ENCODE measurements at places on chromosomes 6 and 20.

DNA sequence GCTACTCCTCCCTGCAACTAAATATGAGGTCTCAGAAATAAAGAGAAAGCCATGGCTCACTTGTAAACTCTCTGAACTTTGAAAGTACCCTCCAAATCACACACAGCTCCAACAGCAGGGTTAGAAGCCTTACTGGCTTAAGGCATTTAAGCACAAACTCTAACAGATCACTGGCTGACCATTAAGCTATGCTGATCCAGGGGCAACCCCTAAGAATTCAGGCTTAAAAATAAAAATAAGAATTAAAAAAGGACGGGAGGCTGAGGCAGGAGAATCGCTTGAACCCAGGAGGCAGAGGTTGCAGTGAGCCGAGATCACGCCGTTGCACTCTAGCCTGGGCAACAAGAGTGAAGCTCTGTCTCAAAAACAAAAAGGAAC is 21.8 kb downstream of the HLA-E start:
- DNase-seq: no peak

DNA sequence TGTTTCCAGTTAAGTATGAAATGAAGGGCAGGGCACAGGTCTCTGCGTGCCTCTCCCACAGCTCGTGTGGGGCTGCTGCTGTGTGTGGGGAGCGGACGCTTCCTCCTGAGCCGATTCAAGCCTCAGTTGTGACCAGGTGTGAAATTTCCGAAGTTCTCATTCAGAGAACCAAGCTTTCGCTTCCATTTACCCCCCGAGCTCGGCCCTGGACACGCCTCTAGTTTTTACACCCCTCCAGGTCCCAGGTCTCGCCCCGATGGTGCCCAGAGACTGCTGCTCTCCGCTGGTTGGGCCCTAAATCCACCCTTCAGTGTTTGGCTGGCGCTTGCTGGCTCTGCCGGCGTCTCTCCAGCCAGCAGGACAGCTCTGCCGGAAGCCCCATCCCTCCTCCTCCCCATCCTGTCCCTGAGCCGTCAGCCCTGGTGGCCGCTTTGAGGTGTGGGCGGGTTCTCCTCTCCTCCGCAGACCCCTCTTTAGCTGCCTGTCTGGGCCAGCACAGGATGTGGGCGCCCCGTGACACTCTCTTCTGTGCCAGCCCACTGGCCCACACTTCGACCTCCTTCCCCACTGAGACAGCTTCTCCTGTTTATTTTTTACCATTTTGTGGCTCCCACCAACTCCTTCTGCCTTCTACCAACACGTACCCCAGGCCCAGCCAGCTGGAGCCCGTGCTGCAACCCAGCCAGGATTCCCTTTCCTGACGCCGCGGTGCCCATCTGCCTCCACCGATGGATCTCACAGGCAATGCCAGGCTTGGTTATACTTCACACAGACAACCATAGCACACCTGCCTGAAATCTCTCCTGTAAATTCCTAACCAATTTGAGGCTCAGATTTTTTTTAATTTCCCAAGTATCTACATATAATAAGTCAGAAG is 142.8 kb downstream of the DLL1 start:
- DNase-seq: peak; percentile 73

DNA sequence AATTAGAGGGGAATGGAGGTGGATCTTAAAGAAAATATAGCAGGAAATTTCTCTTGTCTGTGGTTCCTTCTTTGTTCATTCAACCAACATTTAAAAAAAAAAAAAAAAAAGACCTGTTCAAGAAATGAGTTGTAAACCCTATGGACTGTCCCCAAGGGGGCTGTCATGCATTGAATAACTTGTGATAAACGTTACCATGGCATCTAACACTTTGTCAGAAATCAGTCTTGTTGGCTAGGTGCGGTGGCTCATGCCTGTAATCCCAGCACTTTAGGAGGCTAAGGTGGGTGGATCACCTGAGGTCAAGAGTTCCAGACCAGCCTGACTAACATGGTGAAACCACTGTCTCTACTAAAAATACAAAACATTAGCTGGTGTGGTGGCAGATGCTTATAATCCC is 381.7 kb downstream of the BCKDHB start:
- no peak for DNase-seq

GRCh38 chr6:88856566-88856965 is 106.9 kb downstream of the RNGTT start:
- no peak for DNase-seq

GRCh38 chr20:57070296-57070695 is 196.1 kb downstream of the BMP7 start:
- DNase-seq: no peak

GRCh38 chr6:147166992-147167391 is 37.2 kb upstream of the STXBP5 start:
- DNase-seq: no peak

DNA sequence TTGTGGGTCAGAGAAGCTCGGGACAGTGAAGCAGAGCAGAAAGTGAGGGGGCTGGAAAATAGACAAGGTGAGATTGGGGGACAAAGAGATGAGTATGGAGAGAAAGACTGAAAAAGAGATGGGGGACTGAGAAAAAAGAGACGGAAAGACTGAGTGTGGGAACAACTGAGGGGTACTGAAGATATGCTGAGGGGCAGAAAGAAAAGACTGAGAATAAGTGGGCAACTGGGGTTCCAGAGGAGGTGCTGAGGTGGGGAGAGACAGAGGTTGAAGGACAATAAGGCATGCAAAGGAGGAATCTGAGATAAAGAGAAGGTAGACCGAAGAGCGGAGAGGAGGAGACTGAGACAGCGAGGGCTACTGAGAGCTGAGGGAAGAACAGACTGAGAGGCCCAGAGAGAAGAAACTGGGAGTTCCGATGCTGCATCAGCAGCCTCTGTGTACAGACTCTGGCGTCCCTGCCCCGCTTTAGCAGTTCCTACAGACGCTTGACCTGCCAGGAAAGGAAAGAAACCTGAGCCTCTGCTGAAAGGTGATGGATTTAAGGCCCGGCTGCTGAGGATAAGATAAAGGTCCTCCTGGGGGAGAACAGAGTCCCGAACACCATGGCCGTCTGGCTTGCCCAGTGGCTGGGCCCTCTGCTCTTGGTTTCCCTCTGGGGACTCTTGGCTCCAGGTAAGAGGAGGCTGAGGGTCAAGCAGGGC is at the start of gene PRSS16:
Gene PRSS16, plus strand, starts transcription at position 569 of the 704 bp plus-strand sequence. Its CDS starts 37 bp downstream, at position 606.
- no peak for DNase-seq

- DNase-seq: no peak
Observed at GRCh38 chr6:108039681-108040080, 34.9 kb downstream of the OSTM1 start.

- DNase-seq: no peak
Observed at GRCh38 chr20:23308908-23309307, 41.7 kb upstream of the NXT1 start.

DNA sequence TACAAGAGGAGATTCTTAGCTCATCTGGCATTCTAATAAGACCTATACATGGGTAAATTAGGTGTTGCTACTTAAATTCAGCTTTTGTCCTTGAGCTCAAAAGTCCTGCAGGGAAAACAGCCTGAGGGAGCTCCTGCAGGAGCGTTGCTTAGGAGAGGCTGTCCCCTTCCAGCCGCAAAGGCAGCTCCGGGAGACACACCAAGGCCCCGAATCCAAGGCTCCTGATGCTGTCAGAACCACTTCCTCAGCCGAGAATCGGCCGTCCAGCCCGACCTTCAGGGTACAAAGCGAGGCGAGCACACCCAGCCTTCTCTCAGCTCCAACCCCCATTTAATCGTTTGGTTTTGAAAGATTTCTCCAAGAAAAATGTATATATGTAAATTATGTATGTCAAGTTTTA is 87.0 kb downstream of the DACT2 start:
- no peak for DNase-seq

DNA sequence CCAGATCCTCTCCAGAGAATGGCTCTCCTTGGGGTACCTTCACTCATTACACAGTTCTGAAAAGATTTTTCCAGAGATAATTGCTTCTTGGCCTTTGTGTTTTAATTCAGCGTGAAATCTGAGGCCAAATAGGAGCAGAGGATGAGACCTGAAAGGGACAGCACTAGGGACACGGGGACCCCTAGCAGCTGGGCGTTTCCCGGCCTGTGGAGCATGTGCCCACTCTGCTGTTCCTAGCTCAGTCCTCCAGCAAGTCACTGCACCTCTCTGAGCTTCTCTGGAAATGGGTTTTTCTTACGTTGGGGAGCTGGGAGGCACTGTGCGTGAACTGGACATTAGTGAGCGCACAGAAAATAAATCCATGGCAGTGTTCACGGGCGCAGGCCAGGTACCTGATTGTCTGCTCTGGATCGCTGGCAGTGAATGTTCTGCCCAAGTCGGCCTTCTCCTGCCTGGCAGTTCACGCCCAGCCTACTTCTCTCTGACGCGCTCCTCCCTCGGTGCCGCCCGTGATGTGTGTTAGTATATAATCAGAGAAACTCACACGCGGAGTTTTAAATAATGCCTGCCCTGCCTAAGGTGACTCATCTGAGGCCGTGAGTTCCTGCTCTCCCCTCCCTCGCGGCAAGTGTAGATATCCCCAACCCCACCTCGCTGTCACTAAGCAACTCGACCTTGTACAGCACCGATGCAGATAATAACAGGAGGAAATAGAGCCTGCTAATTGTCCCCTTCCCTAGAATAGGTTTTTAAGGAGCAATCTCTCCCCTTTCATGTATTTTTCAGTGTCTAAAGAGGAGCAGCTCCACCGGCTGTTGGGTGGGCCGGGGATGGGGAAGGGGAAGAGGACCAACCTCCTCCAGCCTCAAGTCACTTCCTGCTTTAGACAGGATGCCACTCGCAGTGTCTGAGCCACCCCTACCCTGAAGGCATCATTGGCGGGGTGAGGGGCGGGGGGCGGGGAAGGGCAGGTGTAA is 2.7 kb upstream of the TUBB2A start:
- DNase-seq: no peak

GRCh38 chr6:49806145-49806544 is 19.1 kb upstream of the PGK2 start:
- no peak for DNase-seq

- no peak for DNase-seq
Observed at GRCh38 chr20:50895111-50895830, 36.0 kb downstream of the ADNP start.
